Left ventricle myocardium superior (tissue), 1 donor: ENCODE measurements at places on chromosomes 7 and 10. TPM values are rescaled to one million over a fixed set of nuclear protein-coding genes. Genes with fewer than 3 reads are reported as not detected.

- DNase-seq = no peak
Measured at GRCh38 chr7:107077699-107078516, 33.4 kb downstream of the PRKAR2B start.

ANXA8 gene
- total RNA-seq = 3.0 TPM

DNA sequence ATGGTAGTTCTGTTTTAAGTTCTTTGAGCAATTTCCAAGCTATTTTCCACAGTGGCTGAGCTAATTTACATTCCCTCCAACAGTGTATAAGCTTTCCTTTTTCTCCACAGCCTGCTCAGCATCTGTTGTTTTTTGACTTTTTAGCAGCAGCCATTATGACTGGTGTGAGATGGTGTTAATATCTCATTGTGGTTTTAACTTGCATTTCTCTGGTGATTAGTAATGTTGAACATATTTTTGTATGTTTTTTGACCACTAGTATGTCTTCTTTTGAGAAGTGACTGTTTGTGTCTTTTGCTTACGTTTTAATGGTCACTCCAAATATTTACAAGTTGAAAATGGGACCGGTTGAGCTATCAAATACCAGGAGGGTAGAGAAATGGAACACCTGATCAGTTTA is 20.4 kb downstream of the GNG11 start:
- no peak for DNase-seq

GRCh38 chr7:140607441-140607989 is 33.1 kb downstream of the DENND2A start:
- DNase-seq = peak; percentile 89

- no peak for DNase-seq
Measured at GRCh38 chr10:129815898-129816655, 148.0 kb downstream of the EBF3 start.

DNA sequence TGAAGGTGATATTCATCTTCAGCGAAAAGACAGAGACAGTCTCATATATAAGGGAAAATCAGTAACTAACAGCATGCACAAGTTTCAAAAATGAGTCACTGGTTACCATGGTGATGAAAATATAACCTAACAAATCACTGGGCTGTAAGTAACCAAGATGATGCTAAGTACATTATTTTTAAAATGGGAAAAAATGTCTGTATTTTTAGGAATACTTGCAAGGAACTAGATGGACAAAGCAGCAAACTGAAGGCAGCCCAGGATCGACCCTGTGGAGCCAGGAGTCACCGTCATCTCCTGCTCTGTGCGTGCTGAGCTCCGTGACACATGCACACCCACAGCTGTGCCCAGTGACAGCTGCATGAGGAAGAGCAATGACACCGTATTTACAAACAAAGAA is 137.3 kb downstream of the ELMO1 start:
- peak; percentile 35 for DNase-seq

DNA sequence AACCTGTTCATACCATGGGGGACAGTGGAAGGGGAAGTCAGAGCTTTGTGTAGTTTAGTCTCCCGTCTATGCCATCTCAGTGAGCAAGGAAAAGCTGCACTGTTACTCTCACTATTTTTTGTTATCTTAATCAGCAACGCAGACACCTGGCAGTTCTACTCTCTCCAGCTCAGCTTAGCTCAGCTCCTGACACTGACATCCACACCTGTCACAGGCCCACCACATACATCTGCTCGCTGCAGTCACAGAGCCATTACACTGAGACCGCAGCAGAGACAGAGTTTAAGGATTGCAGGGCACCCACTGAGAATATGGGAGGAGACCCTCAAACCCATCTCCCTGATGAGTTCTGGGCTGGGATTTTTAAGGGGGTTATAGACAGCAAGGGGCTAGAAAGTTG is 257.3 kb upstream of the AKR1E2 start:
- DNase-seq = no peak

- DNase-seq = no peak
Measured at GRCh38 chr7:121774563-121774962, 98.4 kb upstream of the PTPRZ1 start.

ADAM22 gene
- 1.7 TPM for total RNA-seq

- DNase-seq = no peak
Measured at GRCh38 chr10:97080051-97080776, 105.5 kb downstream of the SLIT1 start.

- no peak for DNase-seq
Measured at GRCh38 chr7:134328900-134329299, 12.2 kb upstream of the SLC35B4 start.

TMEM229A gene
- not detected for total RNA-seq

GOLGA7B gene
- total RNA-seq = not detected

DNA sequence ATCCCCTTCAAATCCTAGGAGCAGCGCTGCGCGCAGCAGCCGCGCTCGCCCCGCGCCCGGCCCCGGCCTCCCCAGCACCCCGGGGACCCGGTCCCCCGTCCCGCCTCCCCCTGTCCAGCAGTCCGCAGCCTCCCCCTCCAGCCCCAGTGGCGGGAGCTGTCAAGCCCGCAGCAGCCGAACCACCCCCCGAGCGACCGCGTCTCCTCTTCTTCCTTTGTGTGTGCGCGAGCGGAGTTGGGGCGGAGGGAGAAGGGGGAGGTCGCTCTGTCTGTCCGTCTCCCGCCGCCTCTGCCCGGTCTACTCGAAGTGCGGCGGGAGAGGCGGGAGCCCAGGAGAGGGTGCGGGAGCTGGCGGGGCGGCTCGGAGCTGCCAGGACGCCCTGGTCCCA is 375 bp upstream of the CHN2 start:
- DNase-seq = peak; percentile 46

LRRC61 gene
- 3.7 TPM for total RNA-seq

DNA sequence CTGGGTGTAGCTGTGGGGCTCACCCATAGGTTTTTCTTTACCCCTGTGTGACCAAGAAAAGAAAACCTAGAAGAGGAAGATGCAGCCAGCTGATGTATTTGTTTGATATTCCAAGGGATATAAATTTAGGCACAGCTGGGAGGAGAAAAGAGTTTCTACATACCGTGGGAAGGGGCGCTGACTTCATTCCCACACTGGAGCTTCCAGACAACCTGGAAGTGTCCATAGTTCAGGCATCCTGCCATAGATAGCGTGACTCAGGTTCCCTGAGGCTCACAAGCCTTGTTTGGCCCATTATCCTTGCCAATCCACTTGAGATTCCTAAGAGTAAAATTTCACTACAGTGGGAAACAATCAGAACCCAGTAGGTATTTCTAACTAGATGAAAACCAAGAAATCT is 371.7 kb upstream of the NRP1 start:
- DNase-seq = no peak

GRCh38 chr7:120862987-120863590 is 5.1 kb upstream of the TSPAN12 start:
- DNase-seq = no peak

GRCh38 chr10:123458933-123459332 is 207.2 kb upstream of the GPR26 start:
- no peak for DNase-seq

DNA sequence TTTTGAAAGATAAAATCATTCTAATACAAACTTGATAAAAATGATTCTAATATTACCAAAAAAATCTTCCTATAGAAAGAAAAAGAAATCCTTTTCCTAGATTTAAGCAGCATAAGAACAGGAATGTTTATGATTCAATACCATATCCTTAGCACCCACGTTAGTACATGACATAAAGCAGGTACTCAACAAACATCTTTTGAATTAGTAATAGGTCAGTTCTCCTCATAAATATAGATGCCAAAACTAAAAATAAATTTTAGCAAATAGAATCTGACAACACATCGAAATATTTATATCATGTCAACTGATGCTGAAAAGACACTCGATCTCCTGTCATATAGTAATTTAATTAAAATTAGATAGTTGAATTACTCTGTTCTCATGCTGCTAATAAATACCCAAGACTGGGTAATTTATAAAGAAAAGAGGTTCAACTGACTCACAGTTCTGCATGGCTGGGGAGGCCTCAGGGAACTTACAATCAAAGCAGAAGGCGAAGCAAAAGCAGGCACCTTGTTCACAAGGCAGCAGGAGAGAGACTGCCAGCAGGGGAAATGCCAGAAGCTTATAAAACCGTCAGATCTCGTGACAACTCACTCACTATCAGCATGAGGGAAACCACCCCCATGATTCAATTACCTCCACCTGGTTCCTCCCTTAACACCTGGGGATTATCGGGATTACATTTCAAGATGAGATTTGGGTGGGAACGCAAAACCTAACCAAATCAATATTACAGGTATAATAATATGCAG is 191.8 kb downstream of the HTR7 start:
- no peak for DNase-seq
